ENCODE measurements at places on chromosomes 13 and 19. TPM values are rescaled to one million over a fixed set of nuclear protein-coding genes. Genes with fewer than 3 reads are reported as not detected.

DNA sequence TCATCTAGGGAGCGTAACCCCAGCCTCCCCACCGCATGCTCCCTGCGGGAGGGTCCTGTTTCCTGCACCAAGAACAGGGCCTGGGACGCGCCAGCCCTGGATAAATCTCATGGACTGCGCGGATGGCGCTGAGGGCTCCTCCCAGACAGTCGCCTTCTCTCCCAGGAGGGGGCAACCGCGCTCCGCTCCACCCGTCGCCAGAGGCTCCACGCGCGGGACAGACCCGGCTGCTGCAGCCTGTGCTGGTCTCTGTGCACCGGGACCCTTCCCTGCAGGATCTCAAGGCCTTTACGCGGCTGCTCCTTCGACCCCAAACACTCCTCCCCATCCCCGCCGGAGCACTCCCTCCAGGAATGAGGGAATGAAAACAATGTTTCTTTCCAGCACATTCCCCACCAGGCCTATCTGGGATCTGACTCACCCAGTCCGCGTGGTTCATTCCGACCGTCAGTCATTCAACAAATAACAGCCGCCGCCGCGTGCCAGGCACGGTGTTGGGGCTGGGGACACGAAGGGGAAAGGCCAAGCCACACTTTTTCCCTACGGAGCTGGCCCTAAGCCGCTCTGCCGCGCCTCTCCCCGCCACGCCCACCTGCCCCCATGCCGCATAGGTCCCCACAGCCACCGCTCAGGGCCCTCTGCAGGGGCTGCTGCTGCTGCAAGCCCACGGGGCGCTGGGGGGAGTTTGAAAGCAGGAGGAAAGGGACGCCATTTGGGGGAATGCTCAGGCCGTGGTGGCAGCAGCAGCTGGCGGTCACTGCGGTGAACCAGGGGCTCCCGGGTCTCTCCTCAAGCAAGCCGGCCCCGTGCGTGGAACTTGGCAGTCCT is 6.0 kb downstream of the PNMA8B start:
- DNase-seq: no peak

The COL5A3 gene
- total RNA-seq: 11.9 TPM

GRCh38 chr13:41751277-41751676 is 209.6 kb downstream of the VWA8 start:
- DNase-seq: no peak

The GPR183 gene
- total RNA-seq: 13.7 TPM

DNA sequence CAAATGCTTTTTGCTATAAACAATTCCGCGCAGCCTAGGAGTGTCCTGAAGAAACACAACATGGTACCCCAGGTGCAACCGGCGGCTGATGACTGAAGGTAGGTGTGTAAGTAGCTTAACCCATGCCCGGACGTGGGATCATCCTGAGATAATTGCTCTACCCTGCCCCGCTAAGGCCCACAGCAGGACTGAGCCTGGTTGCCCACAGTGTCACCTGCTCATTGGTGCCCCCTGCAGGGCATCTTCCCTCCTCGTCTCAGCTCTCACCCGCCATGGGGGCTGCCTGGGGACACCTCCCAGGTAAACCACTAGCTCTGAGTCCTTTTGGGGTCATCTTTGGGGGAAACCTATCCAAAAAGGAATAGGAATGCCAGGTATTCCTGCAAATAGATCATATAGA is 22.3 kb downstream of the TMEM161A start:
- no peak for DNase-seq

The CERS4 gene
- 104 TPM for total RNA-seq

DNA sequence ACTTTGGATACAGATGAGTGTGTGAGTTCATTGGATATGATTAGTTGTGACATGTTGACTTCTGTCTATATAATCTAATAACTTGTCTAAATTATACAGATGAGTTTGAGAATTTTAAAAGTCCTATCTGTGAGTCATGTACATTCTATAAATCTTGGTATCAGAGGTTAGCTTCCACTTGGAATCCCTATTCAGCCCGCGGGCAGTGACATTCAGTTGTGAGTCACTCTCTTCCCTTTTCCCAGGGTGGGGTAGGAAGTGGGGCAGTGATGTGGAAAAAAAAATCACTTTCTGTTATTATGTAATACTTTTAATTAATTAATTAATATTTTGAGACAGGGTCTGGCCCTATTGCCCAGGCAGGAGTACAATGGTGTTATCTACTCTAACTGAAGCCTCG is 33.0 kb upstream of the ZNF808 start:
- DNase-seq: no peak

- DNase-seq: no peak
Measured at GRCh38 chr19:6533746-6534418, 3.1 kb downstream of the TNFSF9 start.

DNA sequence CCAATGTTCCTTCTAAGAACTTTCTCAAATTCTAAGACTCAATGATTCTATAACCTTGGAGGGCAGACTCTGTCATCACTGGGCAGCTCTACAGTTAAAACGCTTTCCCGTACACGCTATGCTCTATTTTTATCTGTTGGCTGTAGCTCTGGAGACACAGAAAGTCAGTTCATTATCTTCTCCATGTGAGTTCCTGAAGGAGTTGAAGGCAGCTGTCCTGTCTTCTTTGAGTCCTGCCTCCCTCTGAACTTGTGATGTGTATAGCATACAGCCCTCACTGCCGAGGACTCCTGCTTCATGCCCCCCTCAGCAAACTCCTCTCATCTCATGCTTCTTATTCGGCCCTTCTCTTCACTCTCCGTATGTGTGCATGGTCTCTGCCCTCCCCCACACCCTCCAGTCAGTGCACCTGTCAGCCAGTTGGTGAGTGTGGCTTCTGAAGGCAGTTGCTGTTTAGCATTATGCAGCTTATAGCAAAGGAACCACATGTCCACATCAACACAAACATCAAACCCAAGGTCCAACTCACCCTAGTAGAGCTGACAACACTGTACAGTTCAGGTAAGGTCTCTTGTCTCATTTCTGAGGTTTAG is 504.9 kb downstream of the DIAPH3 start:
- no peak for DNase-seq

- DNase-seq: no peak
Measured at GRCh38 chr13:70188567-70188966, 80.3 kb upstream of the KLHL1 start.

DNA sequence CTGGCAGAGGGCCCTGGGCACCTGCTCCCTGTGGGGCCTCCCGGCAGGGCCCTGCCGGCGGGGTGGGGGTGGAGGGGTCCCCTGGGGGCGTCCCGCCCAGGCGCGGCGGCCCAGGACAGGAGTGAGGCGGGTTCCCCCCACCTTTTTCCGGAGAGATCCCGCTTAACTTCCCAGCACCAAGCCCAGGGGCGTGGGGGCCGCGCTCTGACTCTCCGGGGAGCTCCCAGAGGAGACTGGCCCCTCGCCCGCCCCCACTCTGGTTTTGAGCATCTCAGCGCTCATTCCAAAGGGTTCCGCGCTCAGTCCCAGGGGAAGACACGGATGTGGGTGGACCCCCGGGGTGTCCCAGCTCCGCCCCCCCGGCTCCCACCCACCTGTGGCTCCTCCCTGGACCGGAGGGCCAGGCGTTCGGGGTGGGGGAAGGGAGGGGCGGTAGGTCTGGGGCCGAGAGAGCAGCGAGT is 476 bp downstream of the C2CD4C start:
- DNase-seq: no peak

GRCh38 chr13:24042710-24043440 is 117.6 kb upstream of the SPATA13 start:
- DNase-seq: no peak

DNA sequence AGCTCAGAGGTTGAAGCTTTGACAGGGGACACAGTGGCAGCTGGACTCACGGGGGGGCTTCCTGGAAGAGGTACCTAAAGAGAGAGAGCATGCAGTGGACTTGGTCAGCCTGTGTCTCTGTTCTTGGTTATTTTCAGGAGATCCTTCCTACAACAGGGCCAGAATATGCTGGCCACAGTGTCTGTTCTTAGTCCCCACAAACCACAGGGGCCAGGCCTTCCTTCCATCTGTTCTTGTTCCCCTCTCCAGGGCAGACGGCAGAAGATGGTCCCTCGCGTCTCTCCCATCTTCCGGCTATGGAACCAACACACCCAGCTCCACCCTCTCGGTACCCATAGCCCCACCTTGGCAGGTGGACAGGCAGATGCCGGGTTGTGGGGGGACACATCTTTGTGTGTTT is 24.8 kb downstream of the MAST3 start:
- DNase-seq: no peak

DNA sequence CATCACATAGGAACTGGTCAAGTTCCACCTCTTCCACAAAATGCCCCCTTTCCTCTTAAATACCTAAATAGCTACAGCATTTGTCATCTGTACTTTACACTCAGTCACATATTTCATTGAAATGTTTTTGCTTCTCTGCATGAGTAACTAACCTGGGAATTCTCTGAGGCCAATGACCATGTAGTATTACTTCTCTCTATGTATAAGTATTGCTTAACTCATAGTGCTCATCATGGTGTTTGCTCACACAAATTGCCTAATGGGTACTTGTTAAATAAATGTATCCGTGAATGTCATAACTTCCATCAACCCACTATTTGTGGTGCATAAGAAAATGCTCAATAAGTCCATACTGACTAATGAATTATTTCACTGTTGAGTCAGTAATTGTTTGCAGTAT is 115.5 kb downstream of the FGF14 start:
- no peak for DNase-seq

The PSG7 gene
- 0.29 TPM for total RNA-seq

All from lower leg skin (tissue), 4 donors.